Activated CD8-positive, alpha-beta memory T cell treated with anti-CD3 and anti-CD28 coated beads for 48 hours (primary cell): ENCODE measurements at places on chromosomes 2 and 18.

DNA sequence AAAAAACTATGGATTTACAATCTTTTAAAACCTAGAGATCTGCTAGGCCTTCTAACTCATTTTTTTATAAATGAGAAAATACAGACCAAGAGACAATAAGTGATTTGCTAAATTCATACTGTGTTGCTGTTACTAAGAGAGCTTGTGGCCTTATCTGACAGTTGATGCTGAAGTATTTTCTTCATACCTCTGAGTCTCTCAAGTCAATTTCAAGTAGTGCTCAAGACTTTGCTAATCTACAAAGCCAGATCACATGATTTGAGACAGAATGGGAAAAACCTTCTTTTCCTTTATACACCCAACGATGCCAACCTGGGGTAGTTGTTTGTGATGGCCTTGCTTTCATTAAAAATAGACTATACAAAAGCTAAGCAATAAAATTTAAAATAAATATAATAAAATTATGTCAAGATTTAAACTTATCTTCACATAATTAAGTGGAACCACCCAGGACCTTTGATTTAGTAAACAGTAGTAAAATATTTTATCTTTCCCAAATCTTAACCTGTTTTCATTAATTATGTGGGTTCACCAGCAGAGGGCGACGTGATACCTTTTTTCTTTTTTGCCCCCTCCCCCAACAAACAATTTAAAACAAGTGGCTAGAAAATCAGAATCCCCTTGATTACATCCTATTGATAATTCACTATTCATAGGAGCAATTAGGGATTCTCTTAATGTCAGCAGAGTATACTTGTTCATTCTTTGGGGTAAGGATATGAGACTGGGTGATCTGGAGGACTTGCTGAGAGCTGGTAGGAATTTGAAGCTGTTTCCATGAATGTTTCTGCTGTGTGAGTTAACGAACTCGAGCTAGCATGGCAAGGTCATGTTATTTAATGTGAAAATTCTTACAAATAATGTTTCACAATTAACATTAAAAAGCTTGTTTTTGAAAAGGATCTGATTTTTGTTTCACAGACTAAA lies 49.6 kb upstream of the SLC5A7 start:
- no peak for DNase-seq

- no peak for DNase-seq
Observed at GRCh38 chr18:35519148-35519899, 21.6 kb upstream of the INO80C start.

DNA sequence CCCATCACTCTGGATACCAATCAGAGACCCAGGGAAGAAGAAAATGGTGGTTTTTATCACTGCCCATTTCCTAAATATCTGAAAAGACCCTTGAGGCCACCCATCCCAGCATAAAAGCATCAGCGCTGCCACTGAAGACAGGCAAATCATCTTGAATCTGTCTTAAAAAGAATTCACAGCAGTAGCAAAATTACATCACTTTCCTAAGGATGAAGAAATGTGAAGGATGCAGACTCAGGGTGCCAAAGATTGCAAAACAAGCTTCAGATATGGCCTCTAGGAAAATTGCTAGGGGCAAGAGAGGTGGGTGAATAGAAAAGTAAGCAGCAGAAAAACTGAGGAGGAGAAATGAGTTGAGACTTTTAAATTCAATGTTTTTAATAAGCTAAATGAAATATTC lies 70.0 kb downstream of the SLC25A12 start:
- no peak for DNase-seq

- DNase-seq = no peak
Observed at GRCh38 chr2:37274359-37274965, 43.0 kb downstream of the NDUFAF7 start.

- DNase-seq = no peak
Observed at GRCh38 chr2:60735496-60736250, 20.4 kb upstream of the PAPOLG start.

DNA sequence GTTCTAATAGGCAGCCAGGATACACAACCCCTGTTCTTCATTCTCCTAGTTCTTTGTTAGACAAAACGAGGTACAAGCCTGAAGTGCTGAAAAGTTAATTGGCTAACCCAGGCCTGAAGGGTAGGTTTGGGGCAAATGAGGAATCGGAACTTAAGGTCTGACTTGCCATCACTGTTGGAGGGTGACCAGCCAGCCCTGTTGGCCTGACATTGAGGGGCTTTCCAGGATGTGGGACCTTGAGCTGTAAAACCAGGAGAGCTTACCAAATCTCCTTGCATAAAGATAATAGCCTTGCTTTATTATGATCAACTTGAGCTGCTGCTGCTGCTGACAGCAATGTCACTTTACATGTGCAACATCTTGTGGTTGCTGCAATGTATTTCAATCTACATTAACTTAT lies 256.0 kb downstream of the VAPA start:
- no peak for DNase-seq

GRCh38 chr2:13018490-13018889 lies 301.8 kb downstream of the TRIB2 start:
- DNase-seq = no peak

GRCh38 chr2:200619279-200619678 lies 33.5 kb downstream of the AOX1 start:
- no peak for DNase-seq

DNA sequence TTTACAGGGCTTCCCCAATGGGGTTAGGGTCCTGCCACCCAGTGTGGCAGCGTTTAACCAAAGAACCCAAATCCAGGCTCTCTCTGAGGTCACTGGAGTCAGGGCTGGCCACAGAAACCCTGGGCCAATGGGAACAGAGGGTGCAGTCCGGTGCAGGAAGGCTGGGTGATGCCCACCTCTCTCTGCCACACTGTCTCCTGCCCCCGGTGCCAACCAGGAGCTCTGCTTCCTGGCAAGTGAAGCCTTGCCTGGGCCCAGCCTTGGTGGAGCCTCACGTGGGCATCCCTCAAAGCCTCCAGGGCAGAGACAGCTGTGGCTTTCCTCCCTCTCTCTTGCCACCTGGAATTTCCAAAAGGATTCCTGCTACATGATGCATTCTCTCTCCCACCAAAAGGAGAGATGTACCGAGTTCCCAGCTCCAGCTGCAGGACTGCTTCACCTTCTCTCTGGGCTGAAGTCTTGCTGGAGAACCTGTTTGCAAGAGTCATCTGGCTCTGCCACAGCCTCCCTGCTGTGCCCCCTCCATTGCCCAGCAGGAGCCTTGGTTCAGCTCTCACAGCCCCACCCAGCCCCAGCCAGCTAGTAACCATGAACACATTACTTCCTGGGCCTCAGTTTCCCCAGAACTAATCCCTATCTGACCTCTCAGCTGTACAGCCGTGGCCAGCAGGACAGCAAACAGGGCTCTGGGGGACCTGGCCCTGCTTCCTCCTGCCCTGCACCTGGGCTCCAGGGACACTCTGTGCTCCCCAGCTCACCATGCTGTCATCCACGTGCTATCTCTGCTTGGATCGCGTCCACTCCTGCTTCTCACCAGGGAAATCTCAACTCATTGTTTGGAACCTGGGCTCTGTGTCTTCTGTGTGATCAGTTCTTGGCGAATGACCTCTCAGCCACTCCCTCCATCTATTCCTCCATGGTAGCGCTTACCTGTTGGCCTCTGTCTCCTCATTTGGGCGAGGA lies 43.4 kb downstream of the KCNF1 start:
- DNase-seq = no peak

DNA sequence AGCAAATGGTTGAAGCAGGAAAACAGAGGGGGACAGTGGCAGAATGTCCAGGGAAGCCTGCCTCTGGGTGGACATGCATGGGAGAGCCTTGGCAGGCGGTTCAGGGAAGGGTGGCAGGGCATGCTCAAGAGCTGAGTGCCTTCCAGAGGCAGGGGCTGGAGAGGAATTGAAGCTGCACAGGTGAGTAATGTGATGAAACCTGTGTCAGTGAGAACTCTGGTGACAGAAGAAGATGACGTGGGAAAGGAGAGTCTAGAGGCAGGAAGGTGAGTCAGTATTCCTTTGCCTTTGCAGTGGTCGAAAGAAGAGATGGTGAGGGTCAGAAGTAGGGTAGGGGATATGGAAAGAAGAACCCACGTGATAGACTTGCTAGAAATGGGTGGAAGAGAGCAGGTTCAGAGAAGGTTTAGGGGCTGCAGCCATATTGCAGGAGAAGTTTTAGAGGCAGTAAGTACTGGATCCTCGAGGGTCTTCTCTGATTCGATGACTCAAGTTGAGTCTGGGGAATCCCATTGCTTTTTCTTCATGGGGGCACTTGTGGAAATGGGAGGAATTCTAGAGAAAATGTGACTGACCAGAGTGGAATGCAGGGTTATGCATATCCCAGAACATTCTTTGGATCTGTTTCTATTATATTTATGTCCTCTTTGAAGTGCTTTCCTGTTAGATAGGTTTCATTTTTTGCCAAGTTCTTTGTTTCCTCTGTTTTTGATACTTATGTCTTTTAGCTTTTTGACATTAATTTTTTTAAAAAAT lies 37.4 kb downstream of the TMEM87B start:
- no peak for DNase-seq

GRCh38 chr2:231093933-231094332 lies 30.9 kb downstream of the HTR2B start:
- no peak for DNase-seq

DNA sequence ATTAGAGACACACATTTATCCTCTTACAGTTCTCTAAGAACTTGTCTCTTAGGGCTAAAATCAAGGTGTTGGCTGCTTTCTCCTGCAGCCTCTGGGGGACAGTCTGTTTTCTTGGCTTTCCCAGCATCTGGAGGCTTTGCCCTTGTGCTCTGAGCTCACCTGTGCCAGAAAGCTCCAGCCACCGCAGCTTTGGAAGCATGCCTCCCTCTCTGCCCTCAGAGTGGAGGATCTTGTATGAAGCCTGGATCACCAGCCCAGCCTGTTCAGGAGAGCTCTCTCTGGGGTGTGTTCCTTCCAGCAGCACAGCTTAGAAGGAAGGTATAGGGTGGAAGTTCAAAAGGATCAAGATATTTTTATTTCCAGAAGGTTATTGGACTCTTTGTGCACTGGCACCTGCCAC lies 53.1 kb upstream of the TPO start:
- no peak for DNase-seq

- no peak for DNase-seq
Observed at GRCh38 chr2:20496076-20496872, 49.4 kb downstream of the RHOB start.

- DNase-seq = no peak
Observed at GRCh38 chr2:233185330-233185729, 66.1 kb upstream of the ATG16L1 start.

DNA sequence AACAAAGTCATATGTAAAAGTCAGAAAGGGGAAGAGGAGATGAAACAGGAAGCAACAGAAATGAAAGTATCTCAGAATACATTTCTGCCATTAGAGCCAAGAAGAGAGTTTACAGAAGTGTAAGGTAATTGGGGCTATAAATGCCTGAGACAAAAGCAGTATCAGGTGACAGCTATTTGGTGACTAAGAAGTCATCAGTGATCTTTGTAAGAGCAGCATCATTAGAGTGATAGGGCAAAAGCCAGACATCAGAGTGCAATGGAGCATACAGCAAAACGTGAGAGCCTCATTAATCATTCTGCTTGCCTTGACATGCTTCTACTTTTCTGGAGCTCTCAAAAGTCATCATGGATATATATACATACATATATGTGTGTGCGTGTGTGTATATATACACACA lies 804.7 kb upstream of the PIK3C3 start:
- no peak for DNase-seq

- DNase-seq = no peak
Observed at GRCh38 chr2:238448031-238448955, 21.6 kb downstream of the ASB1 start.

- no peak for DNase-seq
Observed at GRCh38 chr18:3748086-3748485, 298.1 kb downstream of the TGIF1 start.

- no peak for DNase-seq
Observed at GRCh38 chr2:224957540-224958461, 84.5 kb downstream of the DOCK10 start.

DNA sequence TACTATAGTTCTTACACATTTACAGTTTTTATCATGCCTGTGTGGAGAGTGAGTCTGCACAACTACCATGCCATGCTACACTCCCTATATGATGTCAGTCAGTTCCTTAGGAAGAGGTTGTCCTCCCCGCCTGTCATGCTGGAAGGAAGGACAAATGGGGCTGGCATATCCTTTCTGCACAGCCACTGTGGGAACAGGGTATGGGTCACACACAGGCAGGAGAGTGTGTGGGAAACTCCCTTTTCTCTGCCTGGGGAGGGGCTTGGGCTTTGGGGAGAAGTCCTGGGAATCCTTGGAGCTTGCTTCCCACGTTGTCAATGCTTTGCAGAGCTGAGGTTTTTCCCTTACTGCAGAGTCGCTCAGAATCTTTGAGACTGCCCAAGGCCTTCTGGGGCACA lies 232.1 kb downstream of the PRKCE start:
- DNase-seq = no peak

GRCh38 chr2:154978710-154979109 lies 280.2 kb downstream of the KCNJ3 start:
- no peak for DNase-seq

DNA sequence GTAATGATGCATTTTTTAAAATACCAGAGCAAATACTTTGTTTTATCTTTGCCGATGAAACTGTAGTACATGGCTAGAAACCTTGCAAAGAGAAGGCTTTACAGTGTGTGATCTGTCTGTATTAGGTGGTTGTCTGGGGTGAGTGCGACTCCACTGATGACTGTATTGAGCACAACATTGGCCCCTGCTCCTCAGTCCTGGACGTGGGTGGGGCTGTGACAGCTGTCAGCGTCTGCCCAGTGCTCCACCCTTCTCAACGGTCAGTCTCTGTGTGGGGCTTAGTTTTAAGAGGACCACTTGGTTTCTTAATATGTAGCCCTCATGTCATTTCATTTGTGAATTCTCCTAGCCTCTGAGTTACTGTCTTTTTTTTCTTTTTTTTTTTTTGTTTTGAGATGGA lies 17.4 kb upstream of the MOCOS start:
- no peak for DNase-seq

DNA sequence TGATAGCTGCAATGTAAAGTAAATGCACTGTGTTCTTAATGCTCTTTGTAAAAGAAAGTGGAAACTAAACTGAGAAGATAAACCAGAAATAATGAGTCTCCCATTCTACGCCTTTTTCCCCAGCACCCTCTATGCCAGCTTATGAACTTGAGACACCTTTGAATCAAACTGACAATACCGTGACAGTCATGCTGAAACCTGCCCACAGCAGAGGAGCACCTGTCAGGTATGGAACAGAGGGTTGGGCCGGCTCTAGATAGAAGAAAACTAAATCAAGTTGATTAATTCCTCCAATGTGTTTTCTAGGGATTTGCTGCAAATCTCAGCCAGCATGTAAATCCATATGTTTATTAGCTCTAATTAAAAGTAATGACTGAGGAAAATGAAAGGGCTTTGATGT lies 520.6 kb upstream of the RAB12 start:
- DNase-seq = no peak

GRCh38 chr2:149271575-149271974 lies 58.8 kb upstream of the LYPD6 start:
- DNase-seq = no peak

- DNase-seq = no peak
Observed at GRCh38 chr18:62609764-62610163, 86.9 kb downstream of the ZCCHC2 start.
